ENCODE measurements at places on chromosomes 16 and 17.

- DNase-seq, result peak; percentile 89
Measured at GRCh38 chr17:47719411-47720152, 13.5 kb upstream of the TBX21 start.

GRCh38 chr16:5062051-5062450 lies 3.7 kb downstream of the C16orf89 start:
- DNase-seq, result no peak

DNA sequence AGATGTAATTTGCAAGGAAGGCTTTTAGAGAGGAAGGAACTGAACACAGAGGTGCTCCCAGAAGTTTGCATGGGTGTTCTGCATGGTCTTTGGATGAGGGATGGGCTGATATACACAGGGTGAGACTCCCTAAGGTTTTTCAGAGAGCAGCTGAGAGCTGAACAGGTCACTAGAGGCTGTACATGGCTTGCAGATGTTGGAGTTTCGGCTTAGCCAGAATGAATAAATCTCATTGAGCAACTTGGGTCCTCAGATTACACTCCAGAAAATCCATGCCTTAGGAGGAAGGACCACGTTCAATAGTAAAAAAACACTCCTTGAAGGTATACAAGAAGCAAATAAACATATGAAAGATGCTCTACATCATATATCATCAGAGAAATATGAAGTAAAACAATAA lies 7.5 kb upstream of the ITGB3 start:
- DNase-seq, result no peak

DNA sequence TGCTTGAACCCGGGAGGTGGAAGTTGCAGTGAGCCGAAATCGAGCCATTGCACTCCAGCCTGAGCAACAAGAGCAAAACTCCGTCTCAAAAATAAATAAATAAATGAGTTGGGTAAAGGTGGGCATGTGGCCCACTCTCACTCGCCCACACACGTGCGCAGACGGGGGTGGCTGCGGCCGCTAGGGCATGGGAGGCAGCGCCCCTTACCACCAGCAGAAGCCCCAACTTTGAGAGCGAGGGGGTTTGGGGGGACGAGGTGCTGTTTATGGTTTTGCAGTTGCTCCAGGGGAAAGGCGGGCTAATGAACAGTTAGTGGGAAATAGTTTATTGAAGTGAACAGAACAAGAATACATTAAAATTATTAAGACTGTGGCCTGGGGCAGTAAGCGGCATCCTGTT lies 14.9 kb upstream of the RBFOX3 start:
- DNase-seq, result no peak

DNA sequence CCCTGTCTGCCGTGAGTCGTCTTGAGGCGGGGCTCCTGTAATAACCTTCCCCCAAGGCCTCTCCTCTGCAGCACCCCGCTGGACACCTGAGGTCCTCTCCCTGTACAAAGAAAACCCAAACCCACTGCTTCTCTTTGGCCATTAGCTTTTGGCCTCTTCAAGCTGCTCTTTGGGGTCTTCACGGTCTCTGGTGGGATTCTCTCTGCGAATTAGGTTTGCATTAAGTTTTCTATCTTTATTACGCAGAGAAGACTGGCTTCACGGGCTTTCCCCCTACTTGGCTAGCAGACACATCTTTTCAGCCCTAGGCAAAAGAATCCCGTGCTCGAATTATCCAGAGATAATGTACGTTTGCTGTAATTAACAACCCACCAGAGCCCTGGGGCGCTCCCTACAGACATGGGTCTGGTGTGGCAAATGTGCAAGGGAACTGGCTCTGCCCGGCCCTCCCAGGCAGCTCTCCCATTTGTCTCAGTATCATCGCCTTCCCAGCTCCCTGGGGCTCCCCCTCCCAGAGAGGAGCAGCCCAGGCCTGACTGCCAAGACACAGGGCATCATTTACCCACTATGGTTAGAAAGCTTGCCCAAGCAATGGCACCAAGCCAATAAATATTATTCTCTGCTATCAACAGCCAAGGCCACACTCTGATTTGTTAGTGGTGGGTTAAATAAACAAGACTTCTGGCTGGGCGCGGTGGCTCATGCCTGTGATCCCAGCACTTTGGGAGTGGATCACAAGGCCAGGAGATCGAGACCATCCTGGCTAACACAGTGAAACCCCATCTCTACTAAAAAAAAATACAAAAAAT lies 24.7 kb upstream of the KLHDC4 start:
- DNase-seq, result peak; percentile 97

DNA sequence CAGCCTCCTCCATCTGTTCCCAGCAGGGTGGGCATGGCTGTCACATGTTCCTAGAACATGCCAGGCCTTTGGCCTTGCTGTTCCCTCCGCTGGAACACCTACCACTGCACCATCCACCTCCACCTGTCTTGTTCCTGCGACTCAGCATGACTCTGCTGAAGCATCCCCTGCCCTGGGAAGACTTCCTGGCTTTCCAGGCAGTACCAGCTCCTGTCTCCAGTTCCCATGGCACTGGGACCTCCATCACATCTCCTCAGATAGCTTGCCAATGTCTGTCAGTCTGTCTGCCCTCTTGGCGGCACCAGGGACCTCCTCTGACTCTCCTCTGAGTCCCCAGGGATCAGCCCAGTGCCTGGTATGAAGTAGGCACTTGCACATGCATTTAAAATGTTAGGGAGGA lies 15.7 kb downstream of the PDP2 start:
- no peak for DNase-seq

DNA sequence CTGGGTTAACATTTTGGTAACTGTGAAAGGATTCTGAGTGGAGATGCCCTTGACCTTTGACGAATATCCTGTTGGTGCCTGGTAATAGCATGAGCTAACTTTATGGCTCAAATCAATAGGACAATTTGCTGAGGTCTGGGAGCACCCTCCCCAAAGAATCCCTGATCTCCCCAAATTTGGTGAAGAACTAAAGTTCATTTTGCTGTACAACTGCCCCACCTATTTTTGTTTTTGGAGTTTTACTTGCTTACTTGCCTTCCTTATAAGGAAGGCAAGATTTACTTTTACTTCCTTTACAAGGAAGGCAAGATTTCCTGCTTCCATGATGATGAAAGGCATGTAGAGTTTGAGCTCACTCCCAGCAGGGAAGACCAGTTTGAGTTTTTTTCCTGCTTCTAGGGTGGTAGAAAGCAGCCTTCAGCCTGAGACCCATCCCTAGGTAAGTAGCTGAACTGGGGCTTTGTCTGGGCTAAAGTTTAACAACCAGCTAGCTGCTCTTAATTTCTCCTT lies 2.8 kb downstream of the KRTAP4-9 start:
- DNase-seq, result no peak

DNA sequence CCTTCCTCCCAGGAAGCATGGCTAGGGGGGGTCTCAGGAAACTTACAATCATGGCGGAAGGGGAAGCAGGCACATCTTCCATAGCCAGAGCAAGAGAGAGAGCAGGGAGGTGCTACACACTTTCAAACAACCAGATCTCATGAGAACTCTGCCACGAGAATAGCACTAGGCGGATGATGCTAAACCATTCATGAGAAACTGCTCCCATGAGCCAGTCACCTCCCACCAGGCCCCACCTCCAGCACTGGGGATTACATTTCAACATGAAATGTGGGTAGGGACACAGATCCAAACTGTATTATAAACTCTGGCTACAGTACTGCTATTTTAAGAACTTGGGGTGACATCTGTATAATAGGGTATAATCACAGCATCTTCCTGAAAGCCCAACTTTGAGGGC lies 83.1 kb upstream of the CACNG5 start:
- no peak for DNase-seq

DNA sequence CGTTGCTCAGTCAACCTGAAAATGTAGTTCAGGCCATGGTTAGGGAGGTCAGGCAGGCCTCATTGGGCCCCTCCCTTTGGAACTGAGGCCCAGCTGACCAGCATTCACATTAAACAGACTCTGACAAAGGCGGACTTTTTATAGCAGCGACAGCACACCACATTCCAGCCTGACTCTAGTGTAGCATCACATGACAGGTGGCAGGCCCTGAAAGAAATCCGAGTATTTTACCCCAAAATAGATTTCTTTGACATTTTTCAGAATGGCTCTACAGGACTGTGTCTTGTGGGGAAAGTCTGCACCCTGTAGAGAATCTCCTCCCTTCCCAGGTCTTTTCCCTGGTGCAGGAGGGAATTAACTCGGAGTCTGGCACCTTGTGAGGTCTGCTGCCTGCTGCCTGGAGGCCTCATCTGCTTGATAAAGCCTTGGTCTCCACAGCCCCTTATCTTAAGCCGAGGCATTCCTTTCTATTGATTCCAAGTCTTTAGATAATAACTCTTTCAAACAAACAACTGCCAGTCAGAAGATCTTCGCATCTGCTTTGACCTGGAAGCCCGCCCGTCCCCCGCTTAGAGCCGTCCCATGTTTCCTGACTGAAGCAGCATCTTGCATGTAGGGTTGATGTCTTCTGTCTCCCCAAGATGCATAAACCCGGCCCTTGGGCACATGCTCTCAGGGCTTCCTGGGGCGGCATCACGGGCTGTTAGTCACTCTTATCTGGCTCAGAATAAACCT lies 44.0 kb upstream of the CAPN15 start:
- no peak for DNase-seq

DNA sequence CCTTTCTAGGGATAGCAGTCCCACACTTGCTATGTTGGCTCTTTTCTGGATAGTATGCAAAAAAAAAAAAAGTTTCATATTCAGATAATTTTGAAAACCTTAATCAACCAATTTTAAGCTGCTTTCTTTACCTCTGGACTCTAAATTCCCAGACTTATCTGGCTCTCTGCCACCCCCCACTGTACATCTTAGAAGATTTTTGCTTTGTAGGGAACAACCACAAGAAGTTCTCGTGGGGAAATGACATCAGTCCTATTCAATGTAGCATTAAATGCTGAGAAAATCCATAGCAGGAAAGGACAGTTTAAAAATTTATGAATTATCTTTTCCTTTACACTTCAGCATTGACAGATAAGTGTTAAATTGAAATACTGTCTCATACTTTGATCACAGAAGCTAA lies 562.7 kb upstream of the HSBP1 start:
- DNase-seq, result peak; percentile 12
